ENCODE measurements at places on chromosomes 12 and 14.
A peak's percentile ranks its signal among the peaks of the same experiment; 100 is the strongest.

DNA sequence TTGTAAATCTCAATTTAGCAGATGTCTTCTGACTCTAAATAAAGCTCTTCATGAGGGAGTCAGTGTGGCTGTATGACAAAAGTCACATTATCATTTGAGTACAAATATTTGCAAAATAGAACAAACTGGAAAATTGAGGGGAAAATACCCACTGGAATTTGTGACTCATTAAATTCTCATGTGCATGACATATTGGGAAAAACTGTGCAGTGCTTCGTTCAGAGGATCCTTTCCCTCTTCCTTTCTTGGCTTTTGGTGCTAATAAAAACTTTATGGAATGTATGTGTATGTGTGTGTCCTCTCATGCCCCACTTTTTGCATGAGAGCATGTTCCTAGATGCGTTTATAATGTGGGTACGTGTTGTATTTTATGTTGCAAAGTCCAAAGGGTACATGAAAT is 267.8 kb downstream of the KTN1 start:
- DNase-seq, result peak; percentile 11

DNA sequence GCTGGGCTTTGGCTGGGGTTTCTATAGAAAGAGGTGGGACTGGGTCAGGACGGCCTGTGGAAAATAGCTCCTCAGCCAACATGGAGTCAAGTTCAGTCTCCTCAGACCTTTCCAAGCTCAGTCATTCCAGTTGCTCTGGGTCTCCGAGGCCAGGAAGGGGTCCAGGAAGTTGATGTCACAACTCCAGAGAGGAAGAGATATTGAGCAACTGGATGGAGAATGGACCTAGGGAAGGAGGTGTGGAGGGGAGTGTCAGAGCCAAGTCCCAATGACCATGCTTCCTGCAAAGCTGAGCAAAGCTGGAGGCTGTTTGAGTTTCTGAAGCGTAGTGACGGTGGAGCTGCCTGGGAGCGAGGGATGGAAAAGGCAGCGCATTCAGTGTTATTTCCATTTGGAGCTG is 86.1 kb downstream of the SLC24A4 start:
- no peak for DNase-seq

DNA sequence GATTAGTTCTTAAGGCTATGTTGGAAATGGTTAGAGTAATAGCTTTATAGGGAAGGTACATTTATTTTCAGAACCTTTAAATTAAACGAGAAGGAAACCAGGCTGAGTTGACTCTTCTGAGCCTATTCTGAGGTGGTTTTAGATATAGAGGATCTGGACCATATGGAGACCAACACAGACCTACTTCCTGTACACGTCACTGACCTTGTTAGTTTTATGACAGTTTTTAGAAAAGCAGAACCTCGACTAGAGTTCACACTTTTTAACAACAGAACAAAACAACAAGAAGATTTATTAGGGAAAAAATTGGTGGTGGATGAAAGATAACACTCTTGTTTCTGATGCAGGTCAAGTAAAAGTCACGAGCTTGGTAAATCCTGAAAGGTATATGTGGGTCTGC is 107.1 kb downstream of the NPAS3 start:
- no peak for DNase-seq

GRCh38 chr12:14416658-14417057 is 51.2 kb downstream of the ATF7IP start:
- peak; percentile 32 for DNase-seq
